Caudate nucleus (tissue), 63 donors: ENCODE measurements at places on chromosomes 11 and 22.

GRCh38 chr22:36930041-36930935 lies 16.9 kb downstream of the CSF2RB start:
- no peak for DNase-seq

GRCh38 chr11:111301004-111301841 lies 2.9 kb downstream of the POU2AF3 start:
- DNase-seq, result no peak

- DNase-seq, result no peak
Measured at GRCh38 chr11:23725752-23726151, 771.1 kb upstream of the LUZP2 start.

GRCh38 chr11:114317787-114318137 lies 21.6 kb downstream of the NNMT start:
- no peak for DNase-seq

DNA sequence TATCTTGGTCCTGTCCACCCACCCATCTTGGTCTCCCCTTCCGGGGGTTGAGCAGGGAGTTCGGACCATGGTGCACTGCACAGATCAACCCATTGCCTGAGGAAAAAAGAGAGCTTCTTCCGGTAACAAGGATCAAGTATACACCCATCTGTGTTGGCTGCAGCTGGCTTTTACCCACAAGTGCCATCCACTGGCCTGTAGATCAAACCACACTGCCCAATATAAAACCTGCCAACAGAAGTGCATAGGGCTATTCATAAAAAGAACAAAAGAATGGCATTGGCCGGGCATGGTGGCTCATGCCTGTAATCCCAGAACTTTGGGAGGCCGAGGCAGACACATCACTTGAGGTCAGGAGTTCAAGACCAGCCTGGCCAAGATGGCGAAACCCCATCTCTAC lies 94.5 kb downstream of the ZC3H12C start:
- DNase-seq, result no peak

- DNase-seq, result peak; percentile 63
Measured at GRCh38 chr22:28829358-28830181, 29.2 kb upstream of the XBP1 start.

DNA sequence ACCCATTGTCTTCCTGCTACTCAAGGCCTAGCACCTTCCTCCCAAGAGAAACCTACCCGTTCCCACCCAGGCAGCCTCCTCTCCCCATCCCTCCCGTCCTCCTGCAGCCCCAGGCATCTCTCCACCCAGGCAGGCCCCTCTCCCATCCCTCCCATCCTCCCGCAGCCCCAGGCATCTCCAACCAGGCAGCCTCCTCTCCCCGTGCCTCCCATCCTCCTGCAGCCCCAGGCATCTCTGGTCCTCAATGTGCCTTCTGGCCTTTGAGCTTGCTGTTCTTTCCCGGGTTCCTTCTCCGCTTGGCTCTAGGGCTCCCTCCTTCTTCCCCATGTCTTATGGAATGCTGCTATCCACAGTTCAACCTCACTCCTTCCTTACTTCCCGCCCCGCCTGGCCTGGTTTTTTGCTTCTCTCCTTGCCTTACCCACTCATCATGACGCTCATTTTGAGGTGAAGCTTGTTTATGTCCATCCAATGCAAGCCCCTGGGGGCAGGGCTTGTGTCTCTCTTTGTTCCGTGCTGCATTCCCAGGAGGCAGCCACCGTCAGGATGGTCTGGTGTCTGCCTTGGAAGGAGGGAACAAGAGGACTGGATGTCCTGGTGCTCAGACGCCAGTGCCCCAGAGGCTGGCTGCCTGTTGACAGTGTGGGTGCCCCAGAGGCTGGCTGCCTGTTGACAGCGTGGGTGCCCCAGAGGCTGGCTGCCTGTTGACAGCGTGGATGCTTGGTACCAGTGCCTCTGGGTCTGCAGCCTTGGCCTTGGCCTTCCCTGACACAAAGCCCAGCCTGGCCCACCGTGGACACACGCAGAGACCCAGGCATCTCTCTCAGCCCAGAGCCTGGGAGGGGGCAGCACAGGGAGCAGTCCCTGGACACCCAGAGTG lies 815.7 kb downstream of the BRD1 start:
- no peak for DNase-seq

- DNase-seq, result no peak
Measured at GRCh38 chr11:9316334-9316733, 1.9 kb upstream of the TMEM41B start.

- no peak for DNase-seq
Measured at GRCh38 chr11:125343086-125343717, 152.9 kb downstream of the FEZ1 start.

GRCh38 chr22:39932918-39933649 lies 27.1 kb upstream of the TMA7B start:
- no peak for DNase-seq

- DNase-seq, result no peak
Measured at GRCh38 chr11:43746670-43747069, 66.1 kb downstream of the HSD17B12 start.

DNA sequence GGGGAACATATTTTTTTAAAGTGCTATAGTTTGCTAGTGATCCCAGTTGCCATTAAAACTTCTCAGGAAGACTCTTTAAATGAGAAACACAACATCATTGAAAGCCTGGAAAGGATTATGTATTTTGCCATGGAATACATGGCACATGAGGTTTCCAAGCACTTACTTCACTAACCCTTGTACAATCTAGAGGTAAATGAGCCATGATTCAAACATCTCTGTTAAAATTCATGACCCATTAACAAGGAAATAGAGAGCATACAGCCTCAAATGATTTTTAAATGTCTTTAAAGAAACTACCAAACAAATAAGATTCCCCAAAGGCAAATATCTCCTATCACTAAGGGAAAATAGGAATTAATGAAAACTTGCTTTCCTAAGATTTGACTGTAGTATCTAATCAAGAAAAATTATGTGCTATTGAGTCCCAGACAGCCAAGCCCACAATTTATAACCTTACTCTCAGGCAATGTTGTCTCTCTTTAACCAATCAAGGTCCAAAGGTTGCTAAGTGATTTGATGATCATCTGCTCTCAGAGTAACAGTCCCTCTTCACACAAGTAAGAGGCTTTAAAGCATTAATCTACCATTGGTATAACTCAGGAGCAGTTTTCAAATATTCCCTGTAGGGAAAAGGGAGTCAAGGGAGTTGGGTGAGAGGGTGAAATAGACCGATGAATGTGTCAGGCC lies 92.0 kb upstream of the DDI1 start:
- DNase-seq, result no peak

- DNase-seq, result no peak
Measured at GRCh38 chr22:43823353-43823908, 11.3 kb upstream of the EFCAB6 start.

DNA sequence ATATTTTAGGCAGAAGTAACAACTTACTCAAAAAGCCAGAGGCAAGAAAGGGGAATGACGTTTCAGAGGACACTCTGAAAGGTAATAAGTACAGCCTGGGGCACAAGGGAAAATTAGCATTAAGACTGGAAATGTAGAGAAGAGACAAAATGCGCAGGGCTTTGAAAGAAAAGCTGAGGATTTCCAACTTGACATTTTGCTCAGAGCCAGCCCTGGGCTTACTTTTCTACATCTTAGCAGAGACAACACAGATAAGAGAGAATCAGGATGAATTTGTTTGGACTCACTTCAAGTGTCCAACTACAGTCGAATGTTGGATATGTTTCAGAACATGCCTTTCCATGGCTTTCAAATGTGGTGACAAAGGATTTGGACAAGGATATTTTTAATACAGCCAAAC lies 808.9 kb upstream of the LUZP2 start:
- no peak for DNase-seq

DNA sequence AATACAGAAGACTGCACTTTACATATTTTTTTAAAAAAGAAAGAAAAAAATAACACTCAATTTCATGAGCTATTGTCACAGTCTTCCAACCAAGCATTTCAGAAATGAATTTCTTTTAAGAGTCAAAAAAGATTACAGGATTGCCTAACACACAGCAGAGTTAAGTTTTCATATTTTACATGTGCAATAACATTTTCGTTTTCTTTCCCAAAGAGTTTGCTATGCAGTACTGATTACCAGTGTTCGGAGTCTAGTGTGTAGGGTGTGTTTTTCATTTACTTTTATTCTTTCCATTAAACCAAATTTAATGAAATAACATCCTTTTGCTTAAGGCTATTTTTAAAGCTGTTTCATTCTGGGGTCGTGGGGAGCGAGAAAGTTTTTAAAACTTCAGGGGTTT lies 53.2 kb downstream of the MN1 start:
- DNase-seq, result no peak

DNA sequence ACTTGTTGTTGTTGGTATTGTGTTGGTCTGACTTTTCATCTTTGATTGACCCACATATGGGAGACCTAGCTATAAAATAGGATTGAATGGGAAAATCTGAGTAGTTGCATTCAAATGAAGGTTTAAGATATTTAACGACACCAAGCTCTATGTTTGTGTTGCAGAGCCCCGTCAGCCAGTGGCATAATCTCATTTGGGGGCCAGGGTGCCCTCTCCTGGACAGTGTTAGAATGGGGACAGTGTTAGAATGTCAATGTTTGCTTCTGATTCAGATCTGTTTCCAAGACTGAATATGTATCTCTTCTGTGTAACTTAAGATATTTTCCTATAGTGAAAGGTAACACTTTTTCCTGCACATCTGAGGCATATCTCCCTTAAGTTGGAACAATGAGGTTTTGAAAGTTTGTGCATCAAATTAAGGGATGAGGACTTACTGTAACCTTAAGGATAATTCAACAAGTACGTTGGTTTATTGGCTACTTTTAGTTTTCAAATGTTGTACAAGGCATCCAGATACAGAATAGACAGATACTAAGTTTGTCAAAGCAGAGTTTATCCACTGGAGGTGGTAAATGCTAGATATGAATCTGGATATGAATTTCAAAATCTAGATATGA lies 5.3 kb upstream of the OR52M1 start:
- DNase-seq, result peak; percentile 3

DNA sequence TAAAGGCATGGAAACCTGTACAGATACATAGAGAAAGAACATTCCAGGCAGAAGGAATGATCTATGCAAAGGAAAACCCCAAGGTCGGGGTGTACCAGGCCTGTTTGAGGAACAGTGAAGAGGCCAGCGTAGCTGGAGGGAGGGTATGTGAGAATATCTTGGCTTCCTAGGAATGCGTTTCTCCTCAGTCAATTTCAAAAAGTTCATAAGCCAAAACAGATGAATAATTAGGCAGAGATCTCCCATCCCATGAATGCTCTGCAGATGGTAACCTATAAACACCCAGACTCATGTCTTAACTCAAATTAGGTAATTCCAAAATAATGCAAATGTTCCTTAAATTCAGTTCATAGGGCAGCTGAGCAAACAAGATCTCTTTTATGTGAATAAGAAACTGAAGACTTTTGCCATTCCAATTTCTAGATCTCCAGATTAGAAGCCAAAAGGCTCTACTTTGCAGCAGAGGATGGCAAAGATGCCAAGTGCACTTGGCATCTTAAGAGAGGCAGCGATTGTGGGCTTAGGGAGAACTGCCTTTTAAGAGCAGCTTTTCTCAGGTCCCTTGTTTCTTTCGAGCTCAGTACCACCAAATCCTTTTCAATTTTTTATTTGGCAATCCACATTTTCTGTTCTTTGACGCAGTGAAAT lies 13.2 kb downstream of the FAM118B start:
- DNase-seq, result no peak

GRCh38 chr11:11272254-11272653 lies 80.8 kb downstream of the CSNK2A3 start:
- no peak for DNase-seq

DNA sequence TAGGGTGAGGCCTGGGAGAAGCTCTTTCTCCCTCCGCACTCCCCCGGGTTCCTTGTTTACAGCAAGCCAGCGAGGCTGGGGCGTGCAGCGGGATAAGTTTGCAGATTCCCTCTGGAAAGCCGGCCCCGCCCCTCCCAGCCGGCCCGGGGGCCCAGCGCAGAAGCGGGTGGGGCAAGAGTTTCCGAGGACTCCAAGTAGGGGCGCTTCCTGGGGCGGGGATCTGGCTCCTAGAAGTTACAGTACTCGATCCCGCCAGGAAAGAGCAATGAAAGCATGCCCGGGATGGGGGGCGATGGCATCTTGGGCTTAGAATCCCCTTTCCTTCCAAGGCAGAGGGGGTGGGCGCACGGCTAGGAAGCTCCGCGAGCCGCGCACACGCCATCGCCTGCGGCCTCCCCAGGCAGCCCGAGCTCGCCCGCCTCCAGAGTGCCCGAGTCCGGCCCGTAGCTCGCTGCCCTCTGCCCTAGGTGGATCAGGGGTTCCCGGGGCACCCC lies 385 bp downstream of the TST start:
- no peak for DNase-seq

- no peak for DNase-seq
Measured at GRCh38 chr11:101476191-101476590, 107.6 kb downstream of the TRPC6 start.

DNA sequence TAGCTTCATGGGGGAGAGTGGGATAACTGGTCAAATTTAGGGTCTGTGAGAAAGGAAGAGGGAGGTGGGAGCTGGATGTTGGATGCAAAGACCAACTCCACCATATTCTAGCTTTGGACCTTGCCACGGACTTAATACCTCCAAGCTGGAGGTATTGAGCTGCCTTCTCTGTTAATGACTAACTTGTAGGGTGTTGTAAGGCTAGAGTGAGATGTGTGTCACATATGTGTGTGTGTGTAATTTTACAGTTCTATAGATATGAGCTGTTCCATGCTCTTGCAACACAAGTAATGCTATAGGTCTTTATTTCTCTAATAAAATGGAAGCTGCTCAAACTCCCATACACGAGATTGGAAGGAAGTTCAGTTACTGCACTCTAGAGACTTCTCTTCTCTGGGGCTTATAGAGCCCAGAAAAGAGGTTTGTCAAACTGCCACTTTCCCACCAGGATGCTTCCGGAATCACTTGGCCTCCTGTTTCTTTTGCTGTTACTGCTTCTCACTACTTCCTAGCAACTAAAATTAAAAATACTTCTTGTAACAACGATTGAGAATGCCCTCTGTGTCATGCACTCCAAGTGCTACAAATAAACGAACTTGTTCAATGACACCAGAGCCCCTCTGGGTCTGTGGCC lies 16.0 kb upstream of the FJX1 start:
- DNase-seq, result no peak

- no peak for DNase-seq
Measured at GRCh38 chr11:69444381-69445130, 36.9 kb upstream of the LINC01488 start.

DNA sequence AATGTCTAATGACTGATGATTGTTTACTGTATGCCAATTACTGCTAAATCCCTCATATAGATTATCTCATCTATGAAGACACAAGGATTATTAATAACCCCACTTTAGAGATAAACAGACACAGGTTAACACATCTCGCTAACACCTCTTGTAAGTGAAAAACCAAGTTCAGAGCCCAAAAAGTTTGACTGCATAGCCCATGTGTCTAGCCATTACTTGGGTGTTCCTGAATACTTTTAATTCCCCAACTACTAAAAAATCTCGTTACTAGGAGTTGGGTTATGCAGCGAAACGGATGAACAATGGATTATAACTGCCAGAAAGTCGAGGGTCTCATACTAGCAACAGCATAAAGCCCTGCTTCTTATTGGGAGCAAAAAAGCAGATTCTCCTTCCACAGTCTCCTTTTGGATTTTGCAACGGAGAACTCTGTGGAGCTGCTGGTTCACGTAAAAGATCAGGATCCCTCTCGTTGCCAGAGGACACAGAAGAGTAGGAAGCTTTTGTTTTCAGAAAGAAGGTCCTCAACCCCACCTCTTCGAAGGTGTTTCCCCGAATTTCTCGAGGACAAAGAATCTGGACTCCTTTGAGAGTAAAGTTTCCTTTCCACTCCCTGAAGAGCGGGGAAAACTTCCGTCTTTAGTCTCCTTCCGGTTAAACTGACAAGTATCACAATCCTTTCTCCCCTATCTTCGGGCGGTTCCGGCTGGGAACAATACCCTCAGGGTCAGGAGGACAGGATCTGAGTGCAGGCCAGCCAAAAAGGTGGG lies 979 bp downstream of the ZBED5 start:
- DNase-seq, result no peak
